ENCODE measurements at places on chromosomes 2 and 18. TPM values are rescaled to one million over a fixed set of nuclear protein-coding genes. Genes with fewer than 3 reads are reported as not detected.

DNA sequence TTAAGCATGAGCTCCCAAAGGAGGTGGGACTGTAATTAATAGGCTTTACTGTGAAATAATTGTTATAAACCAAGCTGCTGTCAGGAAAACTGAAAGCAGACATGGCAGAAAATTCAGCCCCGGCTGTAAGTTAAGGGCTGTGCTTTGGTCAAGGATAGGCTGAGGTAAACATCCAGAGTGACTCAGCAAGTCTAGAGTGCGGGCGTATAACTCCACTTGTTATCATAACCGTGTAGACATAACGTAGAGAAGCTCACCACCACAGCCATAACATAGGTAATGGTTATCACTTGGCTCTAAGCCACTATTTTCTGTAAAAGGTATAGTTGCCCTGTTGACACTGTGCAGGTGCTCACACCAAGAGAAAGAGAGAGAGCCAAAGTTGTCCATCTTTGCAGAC is 316.8 kb downstream of the DCDC2C start:
- no peak for DNase-seq
- H3K36me3 ChIP-seq, result no peaks in the 10 kb centered on the region
- no peaks in the 10 kb centered on the region for H3K27me3 ChIP-seq
- no peak overlapping the region for H3K27ac ChIP-seq
- H3K4me1 ChIP-seq, result no peaks in the 10 kb centered on the region

The AQP12A gene
- total RNA-seq, result not detected

The DNAJC5G gene
- total RNA-seq, result not detected

- no peak overlapping the region for H3K27ac ChIP-seq
- H3K4me3 ChIP-seq, result no peak overlapping the region
- H3K27me3 ChIP-seq, result no peaks in the 10 kb centered on the region
Observed at GRCh38 chr18:54952026-54952425, 7.2 kb downstream of the CCDC68 start.

The TUBA4B gene
- total RNA-seq, result not detected

DNA sequence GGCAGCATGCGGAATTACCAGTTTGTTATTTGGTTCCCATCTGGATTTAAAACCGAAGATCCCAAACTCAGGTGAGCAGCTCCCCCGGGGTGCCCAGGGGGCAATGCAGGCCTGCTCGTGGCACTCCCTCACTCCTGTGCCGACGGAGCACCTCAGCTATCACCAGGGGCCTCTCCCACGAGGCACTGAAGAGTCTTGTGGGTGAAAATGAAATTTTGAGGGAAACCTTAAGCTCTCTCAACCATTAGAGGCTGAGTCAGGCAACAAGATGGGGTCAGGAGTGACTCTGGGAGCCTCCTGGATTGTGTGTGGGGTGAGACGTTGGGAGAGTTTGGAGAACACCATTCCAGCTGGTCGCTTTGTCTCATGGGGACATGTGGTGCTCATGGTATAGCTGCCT is 189.0 kb downstream of the PRKCE start:
- no peaks in the 10 kb centered on the region for H3K27me3 ChIP-seq
- no peak for DNase-seq
- no peak overlapping the region for H3K27ac ChIP-seq
- no peak overlapping the region for H3K4me3 ChIP-seq

DNA sequence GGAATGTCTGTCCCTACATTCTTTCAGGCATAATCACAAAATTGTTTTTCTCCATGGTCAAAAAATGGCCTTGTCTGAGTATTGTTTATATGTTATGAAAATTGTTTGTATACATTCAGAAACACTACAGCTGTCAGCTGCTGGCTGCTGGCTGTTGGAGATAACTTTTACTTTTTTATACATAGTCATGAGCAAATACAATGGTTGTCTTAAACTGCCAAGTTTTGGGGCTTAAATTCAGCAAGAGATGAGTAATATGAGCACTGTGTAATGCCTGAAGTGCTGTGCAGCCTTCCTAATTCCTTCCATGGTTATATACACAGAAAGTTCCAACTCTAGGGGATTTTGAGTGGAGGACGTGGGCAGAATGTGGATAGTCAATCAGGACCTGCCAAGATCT is 168.9 kb upstream of the RMP24 start:
- H3K4me1 ChIP-seq, result no peaks in the 10 kb centered on the region
- H3K27ac ChIP-seq, result no peak overlapping the region
- no peak for DNase-seq
- no peak overlapping the region for H3K4me3 ChIP-seq
- H3K36me3 ChIP-seq, result no peaks in the 10 kb centered on the region

- H3K4me3 ChIP-seq, result no peak overlapping the region
- H3K27ac ChIP-seq, result no peak overlapping the region
- no peaks in the 10 kb centered on the region for H3K36me3 ChIP-seq
- no peaks in the 10 kb centered on the region for H3K27me3 ChIP-seq
Observed at GRCh38 chr2:145321344-145321743, 801.4 kb upstream of the ZEB2 start.
